CD4-positive, CD25-positive, alpha-beta regulatory T cell (primary cell): ENCODE measurements at places on chromosomes 3 and 15.

DNA sequence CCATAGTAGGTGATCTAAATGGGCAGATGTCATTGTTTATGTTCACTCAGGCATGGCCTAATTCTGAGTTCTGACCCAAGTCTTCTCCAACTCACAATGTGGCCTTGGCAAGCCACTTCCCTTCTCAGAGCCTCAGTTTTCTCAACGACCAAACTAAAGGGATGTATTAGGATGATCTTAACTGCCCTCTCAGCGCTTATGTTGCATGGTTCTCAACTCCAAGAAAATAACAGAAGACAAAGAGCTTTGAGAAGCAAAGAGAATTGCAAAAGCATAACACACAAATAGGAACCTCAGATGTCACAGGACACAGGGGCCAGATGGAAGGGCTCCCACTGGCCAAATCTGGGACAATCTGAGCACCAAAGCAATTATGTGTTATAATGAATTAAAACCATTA lies 8.6 kb downstream of the RHCG start:
- DNase-seq: no peak

- no peak for DNase-seq
Measured at GRCh38 chr3:114877378-114878113, 269.5 kb downstream of the ZBTB20 start.

DNA sequence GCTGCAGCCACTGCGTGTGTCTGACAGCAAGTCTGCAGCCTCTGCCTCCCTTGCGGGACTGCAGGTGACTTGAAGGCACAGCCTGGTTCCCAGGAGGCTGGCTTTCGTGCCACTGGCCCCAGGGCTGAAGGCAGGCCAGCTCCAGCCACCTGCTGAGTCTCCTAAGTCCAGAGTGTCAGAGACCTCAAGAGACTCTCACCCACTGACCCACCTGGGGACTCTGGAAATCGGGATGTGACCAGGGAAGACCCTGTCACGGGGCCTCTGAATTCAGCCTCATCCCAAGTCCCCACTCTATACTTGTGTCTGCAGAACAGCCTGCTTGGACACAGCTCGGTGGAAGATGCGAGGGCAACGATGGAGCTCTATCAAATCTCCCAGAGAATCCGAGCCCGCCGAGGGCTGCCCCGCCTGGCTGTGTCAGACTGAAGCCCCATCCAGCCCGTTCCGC lies 16.3 kb downstream of the ISG20 start:
- no peak for DNase-seq

GRCh38 chr15:81338170-81339007 lies 14.4 kb upstream of the STARD5 start:
- DNase-seq: no peak

- DNase-seq: no peak
Measured at GRCh38 chr15:61196711-61197586, 32.2 kb downstream of the RORA start.

DNA sequence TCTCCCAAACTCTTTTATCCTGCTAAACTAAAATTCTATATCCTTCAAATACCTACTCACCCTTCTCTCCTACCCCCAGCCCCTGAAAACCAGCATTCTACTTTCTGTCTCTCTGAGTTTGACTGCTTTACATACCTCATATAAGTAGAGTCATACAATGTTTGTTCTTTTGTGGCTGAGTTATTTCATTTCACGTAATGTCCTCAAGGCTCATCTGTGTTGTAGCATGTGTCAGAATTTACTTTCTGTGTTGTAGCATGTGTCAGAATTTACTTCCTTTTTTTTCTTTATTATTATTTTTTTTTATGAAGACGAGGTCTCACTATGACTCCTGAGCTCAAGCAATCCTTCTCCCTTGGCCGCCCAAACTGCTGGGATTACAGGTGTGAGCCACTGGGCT lies 20.1 kb downstream of the IFT122 start:
- DNase-seq: no peak

DNA sequence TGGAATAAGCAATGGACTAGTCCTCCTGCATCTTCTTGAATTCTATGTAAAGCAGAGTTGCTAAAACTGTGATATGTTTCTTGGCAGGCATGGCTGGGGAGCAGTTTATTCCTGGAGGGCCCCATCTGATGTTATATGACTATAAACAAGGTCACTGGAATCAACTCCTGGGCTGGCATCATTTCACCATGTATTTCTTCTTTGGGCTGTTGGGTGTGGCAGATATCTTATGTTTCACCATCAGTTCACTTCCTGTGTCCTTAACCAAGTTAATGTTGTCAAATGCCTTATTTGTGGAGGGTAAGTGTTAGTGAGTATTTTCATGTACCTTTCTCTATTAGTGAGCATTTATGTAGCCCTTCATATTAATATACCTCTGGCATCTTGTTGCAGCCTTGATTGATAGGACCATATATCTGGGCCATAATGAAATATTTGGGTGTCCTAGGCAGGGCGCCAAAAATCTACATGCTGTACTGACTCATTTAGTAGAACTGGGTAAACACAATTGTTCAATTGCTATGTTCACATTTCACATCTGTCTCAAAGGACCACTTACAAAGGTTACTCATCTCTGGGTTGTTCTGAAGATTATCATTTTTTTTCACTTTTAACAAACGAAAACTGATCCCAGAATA lies 52.6 kb upstream of the ADGRG7 start:
- DNase-seq: no peak

DNA sequence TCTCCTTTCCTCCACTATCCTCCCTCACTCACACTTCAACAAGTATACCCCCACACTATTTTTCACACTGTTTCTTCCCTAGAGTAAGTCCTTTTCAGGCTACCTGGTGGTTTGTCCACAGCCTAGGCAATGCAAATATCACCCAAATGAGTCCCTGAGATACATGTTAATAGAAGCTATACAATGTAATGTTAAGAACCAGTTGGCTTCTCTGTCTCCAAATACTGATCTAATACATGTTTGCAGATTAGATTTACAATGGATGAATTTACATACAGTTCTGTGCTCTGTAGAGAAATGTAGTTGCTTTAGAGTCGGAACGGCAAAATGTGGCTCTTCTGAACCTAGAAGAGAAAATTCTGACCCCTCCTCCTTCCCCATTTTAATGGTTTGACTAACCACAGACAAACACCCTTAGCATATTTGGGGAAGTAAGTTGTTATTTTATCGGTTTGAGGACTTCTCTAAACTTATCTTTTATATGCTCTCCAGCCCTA lies 63.6 kb upstream of the MBNL1 start:
- no peak for DNase-seq

DNA sequence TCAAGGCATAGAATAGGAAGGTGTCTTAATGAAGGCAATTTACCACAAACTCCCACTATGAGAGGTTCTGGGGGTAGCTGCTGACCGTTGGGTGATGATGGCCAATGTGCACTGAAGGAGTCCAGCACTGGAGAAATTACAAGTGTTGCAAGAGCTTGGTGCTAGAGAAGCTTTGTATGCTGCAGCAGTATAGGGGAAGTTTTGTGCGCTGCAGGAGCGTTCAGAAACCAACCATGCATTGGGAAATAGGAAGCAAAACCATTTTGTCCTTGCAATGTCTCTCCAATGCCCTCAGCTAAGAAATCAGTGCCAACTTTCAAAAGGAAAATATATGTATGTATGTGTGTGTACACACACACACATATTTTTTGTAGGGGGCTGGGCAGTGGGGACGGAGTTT lies 441.6 kb upstream of the NAALADL2 start:
- DNase-seq: no peak

DNA sequence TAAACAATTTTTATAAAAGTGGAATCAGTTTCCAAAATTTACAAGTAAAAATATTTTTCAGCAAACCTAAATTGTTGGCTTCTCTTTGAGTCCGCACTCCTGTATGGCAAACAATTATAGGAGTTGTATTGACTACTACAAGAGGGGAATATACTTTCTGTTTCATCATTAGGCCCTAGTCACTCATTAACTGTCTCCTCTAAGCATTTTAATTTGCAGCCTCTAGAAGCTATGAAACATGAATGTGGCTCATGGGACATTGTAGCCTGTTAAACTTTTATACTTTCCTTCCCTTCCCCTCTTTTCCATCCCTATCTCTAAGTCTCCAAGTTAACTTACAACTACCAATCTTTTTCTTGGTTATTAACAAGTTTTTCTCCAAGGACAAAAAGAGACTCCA lies 58.9 kb upstream of the CBLB start:
- DNase-seq: no peak

DNA sequence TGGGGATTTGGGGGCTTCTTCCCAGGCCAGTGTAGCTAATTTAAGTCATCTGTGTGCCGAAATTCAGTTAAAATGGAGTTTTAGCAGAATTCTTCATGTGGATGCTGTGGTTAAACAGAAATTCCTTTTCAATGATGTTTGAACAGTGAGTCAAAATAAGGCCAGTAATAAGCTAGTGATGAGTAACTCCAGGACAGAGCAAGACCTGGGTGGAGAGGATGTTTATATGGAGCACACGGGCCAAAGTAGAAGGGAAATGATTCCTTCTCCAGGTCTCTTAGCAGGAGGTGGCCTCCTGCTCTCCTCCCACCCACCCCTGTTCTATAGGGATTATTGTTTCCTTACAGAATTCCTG lies 31.9 kb upstream of the UACA start:
- DNase-seq: no peak

GRCh38 chr3:195766671-195767070 lies 45.1 kb downstream of the MUC4 start:
- no peak for DNase-seq

DNA sequence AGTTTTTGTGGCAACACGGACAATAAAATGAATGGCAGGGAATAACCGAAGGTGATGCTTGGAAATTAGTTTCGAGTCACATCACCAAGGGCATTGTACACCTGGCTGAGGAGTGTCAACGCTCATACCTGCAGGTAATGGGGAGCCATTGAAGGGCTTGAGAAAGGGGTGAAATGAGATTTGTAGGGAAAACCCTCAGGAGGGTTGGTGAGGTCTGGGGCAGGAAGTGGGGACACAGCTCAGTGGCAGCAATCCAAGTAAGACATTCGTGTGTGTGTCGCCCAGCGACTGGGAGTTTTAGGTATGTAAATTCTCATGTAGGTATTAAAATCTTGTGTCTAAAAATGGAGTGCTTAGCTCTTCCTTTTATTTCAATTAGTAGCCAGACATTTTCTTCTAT lies 14.3 kb downstream of the PARP14 start:
- DNase-seq: no peak

- no peak for DNase-seq
Measured at GRCh38 chr3:125695688-125696087, 100.4 kb upstream of the OSBPL11 start.

DNA sequence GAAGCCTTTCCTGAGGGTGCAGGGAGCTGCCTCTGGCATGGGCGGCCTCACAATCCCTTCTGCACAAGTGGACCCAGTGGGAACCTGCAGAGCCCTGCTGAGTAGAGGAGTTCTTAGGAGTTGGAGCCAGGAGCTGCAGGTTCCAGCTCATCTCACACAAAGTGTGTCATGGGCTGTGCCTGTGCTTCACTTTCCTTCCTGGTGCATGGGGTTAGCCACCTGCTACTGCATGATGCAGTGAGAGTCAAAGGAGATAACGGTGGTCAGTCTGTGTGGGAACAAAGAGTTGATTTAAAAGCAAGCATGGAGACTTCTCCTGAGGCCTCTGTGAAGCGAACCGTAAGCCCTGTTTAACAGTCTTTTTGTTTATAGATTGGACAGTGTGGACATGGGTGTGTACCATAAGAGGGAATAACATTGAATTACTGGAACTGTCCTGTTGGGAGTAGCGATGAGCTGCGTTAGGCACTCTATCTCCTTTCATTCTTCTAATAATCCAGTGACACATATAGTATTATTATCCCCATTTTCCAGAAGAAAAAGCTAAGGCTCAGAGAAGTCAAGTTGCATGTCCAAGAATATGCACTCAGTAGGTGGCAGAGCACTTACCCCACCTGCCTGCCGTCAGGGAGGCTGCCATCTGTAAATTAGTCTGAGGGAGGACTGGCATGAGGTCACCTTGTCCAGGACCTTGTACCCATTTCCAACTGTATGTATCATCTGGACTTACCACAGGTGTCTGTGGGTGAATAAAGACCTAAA lies 68.7 kb upstream of the PRR23C start:
- DNase-seq: no peak

- DNase-seq: no peak
Measured at GRCh38 chr3:58666683-58667082, at the start of gene FAM3D. Gene FAM3D, minus strand, starts transcription at chr3:58666774. Its CDS starts 11,211 bp downstream, at chr3:58655563.

- no peak for DNase-seq
Measured at GRCh38 chr3:113271189-113271588, 59.8 kb downstream of the BOC start.

GRCh38 chr15:40787344-40787841 lies 17.6 kb downstream of the C15orf62 start:
- DNase-seq: peak; percentile 33

DNA sequence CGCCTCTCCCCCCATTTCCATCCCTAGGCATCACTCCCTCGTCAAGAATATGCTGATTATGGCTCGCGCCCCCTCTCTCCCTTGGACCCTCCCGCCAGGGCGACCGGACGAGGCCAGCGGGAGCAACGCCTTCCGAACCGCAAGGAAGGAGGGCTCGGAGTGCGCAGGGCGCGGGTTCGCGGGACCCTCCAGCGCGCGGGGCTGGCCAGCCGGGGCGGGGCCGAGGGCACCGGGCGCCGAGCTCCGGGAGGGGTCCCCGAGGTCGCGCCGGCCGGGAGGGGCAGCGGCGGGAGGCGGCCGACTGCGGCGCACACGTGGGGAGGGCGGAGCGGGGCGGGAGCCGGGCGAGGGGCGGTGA lies 483 bp downstream of the EHD4 start:
- no peak for DNase-seq

GRCh38 chr3:11640009-11640673 lies 3.6 kb downstream of the VGLL4 start:
- DNase-seq: no peak

DNA sequence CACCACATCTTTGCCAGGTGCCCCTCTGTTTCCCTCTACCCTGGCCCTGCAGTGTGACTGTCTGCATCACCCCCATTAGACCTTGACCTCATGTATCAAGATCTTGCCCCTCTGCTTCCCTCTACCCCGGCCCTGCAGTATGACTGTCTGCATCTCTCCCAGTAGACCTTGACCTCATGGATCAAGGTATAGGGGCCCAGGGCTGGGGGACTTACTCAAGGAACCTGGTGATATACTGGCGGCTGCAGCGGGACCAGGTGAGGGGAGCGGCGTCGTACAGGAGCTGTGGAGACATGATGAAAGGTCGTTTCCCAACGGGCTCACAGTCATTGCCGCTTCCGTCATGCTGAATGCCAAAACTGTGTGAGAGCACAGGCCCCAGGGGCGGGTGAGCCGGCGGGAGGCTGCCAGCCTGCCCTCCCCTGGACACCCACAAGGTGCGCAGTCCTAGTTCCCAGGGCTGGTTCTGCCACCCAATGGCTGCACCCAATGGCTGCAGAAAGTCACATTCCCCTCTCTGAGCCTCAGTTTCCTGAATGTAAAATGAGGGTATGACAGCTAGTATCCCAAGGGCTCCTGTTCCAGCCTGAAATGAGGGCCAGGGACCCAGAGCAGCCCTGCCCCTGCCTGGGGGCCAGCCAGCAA lies 23.1 kb downstream of the ADAMTS7 start:
- DNase-seq: no peak

DNA sequence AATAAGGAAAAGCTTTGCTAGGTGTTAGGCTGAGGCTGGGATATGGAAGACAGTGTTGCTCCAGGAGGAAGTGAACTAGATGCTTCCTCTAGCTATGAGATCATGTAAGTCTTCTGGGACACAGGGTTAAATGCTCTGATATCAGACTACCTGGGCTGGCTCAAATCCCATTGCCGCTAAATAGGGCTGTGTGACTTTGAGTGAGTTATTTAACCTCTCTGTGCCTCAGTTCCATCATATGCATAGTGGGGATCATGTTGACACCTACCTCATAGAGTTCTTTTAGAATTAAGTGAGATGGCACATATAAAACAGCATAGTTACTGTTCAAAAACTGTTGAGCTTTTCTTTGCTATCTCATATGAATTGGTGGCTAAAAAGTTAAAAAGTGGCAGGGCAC lies 12.6 kb downstream of the RPLP1 start:
- DNase-seq: no peak
